Glomerular endothelial cell (primary cell): ENCODE measurements at places on chromosomes 12 and 14.

- DNase-seq, result no peak
Observed at GRCh38 chr12:82470906-82471512, 112.7 kb downstream of the METTL25 start.

GRCh38 chr14:102421411-102422057 lies 58.8 kb downstream of the TECPR2 start:
- no peak for DNase-seq

DNA sequence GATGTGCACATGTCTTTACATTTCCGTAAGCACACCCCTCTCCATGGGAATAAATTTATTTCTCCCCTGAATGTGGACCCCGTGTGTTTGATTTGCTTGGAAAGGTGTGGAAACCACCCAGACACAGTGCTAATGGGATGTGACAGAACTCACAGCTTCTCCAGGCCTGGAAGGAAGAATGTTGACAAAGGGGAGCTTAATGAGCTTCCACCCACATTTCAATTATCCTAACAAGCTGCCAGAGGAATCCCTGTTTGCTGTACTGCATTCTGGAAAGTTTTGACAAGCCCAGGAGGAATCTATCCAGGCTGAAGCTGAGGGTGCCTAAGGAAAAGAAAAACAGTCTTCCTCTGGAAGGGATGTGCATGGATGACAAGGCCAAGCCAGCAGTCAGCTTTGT lies 51.2 kb upstream of the CCDC60 start:
- no peak for DNase-seq

GRCh38 chr14:60089221-60089620 lies 2.5 kb upstream of the PCNX4 start:
- no peak for DNase-seq

- DNase-seq, result no peak
Observed at GRCh38 chr12:52022841-52023181, 16.1 kb downstream of the TAMALIN start.

DNA sequence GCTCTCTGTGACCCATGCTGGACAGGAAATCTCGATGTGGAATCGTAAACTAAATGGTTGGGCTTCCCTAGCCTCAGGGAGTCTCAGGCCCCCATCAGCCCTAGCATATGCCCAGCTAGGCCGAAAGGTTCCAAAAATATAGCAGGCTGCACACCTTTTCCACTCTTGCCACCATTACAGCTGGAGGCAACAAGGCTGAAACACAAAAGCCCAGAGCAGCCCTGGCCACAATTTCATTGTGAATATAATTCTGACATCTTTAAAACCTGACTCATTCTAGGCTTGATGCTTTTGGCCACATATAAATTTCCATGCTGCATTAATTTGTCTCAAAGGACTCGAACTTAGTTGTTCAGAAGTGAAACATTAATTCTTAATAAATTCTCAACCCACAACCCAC lies 382.2 kb downstream of the GRIN2B start:
- DNase-seq, result no peak

GRCh38 chr12:68422159-68422558 lies 90.0 kb upstream of the MDM1 start:
- DNase-seq, result no peak

- DNase-seq, result no peak
Observed at GRCh38 chr12:72829838-72830237, 557.7 kb downstream of the TRHDE start.

DNA sequence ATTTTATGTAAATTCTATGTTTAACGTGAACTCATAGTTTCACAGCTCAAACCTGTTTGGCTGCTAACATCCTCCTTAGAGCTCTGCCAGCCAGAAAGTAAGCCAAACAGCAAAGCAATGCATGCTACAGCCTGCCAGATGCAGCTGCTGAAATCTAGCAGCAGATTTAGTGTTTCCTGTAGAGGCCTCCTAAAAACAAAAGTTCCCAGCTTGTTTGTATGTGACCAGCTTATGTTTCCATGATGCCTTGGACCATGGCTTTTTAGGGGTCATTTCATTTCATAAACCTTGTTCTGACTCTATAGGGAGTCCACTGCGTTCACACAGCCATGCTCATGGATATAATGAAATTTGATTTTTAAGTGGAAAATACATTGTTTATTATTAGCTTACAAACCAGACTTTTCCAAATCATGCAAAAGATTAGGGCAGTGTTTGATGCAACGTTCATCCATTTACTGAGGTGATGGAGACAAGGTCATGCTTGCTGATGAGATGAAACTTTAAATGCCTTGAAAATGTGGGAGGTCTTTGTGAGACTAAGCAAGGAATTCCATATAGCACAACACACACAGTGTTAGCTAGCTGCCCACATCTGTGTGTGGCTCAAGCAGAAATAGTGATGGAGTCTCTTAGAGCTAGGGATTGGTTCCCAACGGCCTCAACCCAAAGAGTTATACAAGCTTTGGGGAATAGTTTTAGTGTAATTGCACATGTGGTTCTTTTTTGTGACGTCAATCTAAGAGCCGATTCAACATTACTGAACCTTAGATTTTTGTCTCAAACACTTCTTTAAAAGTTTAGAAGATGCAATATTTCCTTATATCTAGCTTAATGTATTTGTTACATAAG lies 157.5 kb upstream of the LRIG3 start:
- DNase-seq, result no peak

- DNase-seq, result no peak
Observed at GRCh38 chr12:15988983-15989755, 78.0 kb downstream of the DERA start.
